Colonic mucosa (tissue), 4 donors: ENCODE measurements at places on chromosomes 12 and 14. TPM values are rescaled to one million over a fixed set of nuclear protein-coding genes. Genes with fewer than 3 reads are reported as not detected.
A peak's percentile ranks its signal among the peaks of the same experiment; 100 is the strongest.

The AMDHD1 gene
- not detected for total RNA-seq

The NUDT4 gene
- total RNA-seq: 84.5 TPM

GRCh38 chr12:126869644-126870043 lies 1397.3 kb upstream of the TMEM132C start:
- no peak overlapping the region for H3K27ac ChIP-seq
- H3K27me3 ChIP-seq: no peaks in the 10 kb centered on the region
- H3K4me3 ChIP-seq: no peak overlapping the region
- no peaks in the 10 kb centered on the region for H3K36me3 ChIP-seq

- DNase-seq: no peak
- no peaks in the 10 kb centered on the region for H3K27me3 ChIP-seq
- no peak overlapping the region for H3K27ac ChIP-seq
- no peaks in the 10 kb centered on the region for H3K4me1 ChIP-seq
Measured at GRCh38 chr14:75220156-75220555, 43.7 kb upstream of the TMED10 start.

- DNase-seq: peak; percentile 22
- H3K36me3 ChIP-seq: no peaks in the 10 kb centered on the region
- no peaks in the 10 kb centered on the region for H3K4me1 ChIP-seq
- no peak overlapping the region for H3K4me3 ChIP-seq
Measured at GRCh38 chr14:65958664-65959562, 527.3 kb upstream of the CCDC196 start.
